ENCODE measurements at places on chromosomes 7 and 10.

- no peak for DNase-seq
Observed at GRCh38 chr10:58826694-58827093, 314.0 kb downstream of the BICC1 start.

- DNase-seq: no peak
Observed at GRCh38 chr7:66946545-66946944, 25.5 kb downstream of the TMEM248 start.

- DNase-seq: no peak
Observed at GRCh38 chr7:107890493-107890961, 456 bp upstream of the DLD start.

DNA sequence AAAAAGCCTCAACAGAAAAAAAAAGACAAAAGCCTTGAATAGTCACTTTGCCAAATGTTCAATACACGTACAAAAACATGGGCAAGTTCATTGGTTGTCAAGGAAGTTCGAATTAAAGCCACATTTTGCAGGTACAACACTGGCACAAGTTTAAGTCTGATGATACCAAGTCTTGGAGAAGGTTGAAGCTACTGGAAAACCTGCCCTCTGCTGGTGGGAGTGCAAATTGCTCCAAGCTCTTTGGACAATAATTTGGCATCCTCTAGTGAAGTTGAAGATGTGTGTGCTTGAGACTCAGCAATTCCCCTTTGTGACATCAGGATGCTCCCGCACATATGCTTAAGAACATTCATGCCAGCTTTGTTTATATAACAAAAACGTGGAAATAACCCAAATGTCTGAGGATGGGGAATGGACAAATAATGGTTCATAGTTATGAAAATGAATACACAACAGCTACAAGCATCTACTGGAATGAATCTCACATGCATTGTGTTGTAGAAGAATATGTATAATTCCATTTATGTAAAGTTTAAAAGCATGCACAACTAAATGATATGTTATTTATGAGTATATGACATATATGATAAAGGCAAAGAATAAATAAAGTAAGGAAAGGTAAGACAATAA lies 120.0 kb upstream of the PLPP4 start:
- peak; percentile 71 for DNase-seq

DNA sequence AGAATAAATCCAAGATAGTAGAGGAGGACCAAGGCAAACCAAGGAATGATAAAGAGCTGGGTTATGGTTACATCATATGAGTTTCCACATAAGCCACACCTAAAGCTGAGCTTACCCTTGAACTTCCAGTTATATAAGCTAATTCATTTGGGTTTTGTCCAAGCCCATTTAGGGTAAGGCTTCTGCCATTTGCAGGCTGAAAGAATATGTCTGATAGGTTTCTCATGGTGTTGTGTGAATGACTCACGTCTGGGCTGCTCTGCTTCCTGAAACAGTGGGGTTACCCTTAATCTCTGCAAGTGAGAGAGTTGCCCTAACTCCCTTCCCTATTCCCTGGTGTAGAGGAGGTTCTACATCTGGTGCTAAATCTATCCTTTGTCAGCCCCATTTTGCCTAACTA lies 60.8 kb downstream of the PTTG1IP2 start:
- no peak for DNase-seq

GRCh38 chr10:13139150-13139549 lies 22.2 kb upstream of the MCM10 start:
- no peak for DNase-seq

- no peak for DNase-seq
Observed at GRCh38 chr10:81215498-81215897, 659.5 kb upstream of the NRG3 start.

DNA sequence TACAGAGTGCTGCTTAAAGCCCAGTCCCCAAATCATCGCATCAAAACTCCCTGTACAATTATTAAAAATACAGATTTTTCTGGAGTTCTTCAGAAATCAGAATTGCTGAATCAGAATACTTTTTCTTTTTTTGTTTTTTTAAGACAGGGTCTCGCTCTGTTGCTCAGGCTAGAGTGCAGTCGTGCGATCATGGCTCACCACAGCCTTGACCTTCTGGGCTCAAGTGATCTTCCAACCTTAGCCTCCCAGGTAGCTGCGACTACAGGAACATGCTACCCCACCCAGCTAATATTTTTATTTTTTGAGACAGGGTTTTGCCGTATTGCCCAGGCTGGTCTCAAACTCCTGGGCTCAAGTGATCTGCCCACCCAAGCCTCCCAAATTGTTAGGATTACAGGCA lies 3.9 kb downstream of the BBIP1 start:
- no peak for DNase-seq

DNA sequence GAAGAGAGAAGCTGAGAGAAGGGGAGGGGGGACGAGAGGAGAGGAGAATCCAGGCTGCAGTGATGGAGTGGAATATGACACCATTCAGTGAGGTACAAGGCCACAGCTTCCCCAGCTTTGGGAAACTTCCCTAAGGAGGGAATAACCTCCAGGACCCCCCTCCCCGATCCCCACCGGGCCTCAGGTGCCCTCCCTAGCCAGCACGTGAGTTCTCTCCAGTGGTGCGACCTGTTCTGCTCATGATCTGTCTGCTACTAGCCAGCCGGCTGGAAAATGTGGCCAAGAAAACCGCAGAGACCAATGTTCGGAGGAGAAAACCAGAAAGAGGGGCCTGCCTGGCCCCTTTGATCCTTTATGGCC lies 39.9 kb upstream of the AGK start:
- no peak for DNase-seq

- DNase-seq: peak; percentile 17
Observed at GRCh38 chr7:40234046-40234445, 99.2 kb downstream of the SUGCT start.

GRCh38 chr10:19468413-19468812 lies 347.8 kb upstream of the PLXDC2 start:
- DNase-seq: no peak

GRCh38 chr7:44441079-44441478 lies 49.4 kb downstream of the NUDCD3 start:
- no peak for DNase-seq

GRCh38 chr10:59991661-59992060 lies 85.3 kb upstream of the CCDC6 start:
- DNase-seq: peak; percentile 48

Measured in NAMALWA (cell line).